ACHN (cell line): ENCODE measurements at places on chromosomes 7 and 10.

DNA sequence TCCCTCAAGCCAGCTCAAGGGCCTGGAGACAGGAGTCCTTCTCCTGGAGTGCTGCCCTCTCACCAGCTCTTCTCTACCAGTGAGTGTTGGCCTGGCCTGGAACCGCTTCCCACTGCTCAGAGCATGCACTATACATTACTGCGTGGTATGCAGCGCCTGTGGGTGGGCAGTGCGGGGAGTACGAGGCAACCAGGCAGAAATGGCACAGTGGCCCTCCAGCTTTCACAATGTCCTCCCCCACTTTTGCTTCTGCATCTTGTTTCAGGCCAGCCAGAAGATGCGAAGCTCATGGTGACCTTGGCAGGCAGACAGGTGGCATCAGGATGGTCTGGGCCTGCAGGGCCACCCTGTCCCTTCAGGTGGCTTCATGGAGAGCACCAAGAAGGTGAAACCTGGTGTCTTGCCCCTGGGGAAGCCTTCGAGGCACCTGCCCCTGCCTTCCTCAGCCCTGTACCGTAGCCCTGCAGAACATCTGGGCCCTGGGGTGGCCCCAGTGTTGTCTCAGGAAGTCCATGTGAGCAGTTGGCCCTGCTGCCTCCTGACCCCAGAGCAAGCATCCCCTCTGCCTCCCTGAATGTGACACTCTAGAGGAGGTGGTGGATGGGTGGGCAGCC lies 35.8 kb downstream of the RASGEF1A start:
- no peak for DNase-seq

GRCh38 chr7:110839866-110840265 lies 251.1 kb upstream of the LRRN3 start:
- no peak for DNase-seq

DNA sequence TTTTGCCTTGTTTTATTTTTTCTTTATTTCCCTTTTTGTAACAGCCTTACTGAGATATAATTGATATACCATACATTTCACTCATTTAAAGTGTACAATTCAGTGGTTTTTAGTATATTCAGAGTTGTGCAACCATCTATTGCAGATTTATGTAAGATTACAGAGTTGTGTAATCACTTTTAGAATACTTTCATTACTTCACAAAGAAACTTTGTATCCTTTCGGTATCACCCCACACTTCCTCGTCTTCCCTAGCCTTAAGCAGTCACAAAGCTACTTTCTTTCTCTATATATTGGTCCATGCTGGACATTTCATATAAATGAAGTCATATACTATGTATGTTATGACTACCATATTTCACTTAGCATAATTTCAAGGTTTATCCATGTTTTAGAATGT lies 74.6 kb downstream of the ATRNL1 start:
- no peak for DNase-seq

- no peak for DNase-seq
Measured at GRCh38 chr10:124123156-124123555, 29.8 kb upstream of the CHST15 start.

DNA sequence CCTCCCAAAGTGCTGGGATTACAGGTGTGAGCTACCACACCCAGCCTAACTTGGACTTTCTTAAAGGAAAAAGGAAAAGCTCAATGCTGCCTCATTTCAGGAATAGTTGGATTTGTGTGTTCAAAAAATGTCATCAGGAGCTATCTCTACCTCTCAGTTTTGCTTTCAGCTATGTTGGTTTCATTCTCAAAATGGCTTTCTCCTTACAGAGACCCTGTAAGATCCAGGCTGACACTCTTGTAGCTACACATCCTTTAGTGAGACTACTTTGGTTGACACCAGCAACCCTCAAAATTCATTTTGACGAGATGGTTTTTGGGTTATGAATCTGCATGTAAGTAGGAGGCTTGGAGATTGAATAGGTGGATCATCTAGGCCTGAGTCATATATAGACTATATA lies 269.7 kb upstream of the SORCS1 start:
- DNase-seq, result no peak

DNA sequence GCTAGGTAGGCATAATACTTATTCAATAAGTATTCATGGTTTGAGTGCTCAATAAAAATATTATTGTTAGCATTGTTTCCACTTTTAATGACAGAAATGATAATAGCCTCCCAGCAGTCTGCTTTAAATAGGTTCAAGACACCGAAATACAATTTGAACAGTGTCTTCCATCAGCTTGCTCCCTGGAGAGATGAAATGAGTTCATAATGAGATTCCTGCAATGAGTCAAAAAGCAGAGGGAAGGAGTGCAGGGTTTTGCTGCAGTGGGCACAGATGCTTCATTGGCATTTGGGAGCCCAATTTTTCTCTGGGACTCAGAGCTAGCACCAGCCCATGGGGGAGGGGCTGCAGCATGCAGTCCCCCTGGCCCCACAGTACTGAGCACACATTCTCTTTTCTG lies 32.6 kb upstream of the CHCHD3 start:
- DNase-seq, result no peak

- no peak for DNase-seq
Measured at GRCh38 chr10:26474026-26474425, 35.9 kb downstream of the APBB1IP start.

DNA sequence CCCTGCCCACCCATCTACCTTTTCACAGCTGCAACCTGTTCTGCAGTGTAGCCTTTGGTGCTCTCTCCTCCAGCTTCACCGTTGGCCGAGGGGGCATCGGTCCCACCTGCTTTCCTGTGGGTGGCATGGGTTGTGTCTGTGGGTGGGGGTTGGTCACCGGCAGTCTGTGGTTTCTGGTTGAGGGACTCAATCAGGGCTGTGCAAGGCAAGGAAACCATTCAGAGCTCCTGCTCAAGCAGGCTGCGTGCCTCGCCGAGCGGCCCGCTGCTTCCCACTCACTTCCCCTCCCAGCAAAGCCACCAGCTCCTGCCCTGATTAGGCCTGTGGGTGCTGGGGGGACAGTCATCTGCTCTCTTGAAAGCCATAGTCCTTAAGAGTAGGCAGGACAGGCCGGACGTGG lies 9.8 kb downstream of the DNAJB12 start:
- DNase-seq, result no peak

- DNase-seq, result no peak
Measured at GRCh38 chr7:3158341-3158760, 114.7 kb upstream of the CARD11 start.

GRCh38 chr10:124436191-124436638 lies 13.6 kb downstream of the NKX1-2 start:
- no peak for DNase-seq

DNA sequence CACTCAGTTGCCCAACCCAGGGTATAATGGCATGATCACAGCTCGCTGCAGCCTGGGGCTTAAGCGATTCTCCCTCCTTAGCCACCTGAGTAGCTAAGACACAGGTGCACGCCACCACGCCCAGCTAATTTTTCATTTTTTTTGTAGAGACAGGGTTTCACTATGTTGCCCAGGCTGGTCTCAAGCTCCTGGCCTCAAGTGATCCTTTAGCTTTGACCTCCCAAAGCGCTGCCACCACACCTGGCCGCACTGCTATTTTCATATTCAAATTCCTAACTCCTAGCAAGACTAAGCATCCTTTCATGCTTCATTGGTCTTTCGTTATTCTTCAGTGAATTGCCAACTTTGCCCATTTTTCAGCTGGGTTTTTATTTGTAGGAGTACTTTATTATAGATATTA lies 30.4 kb upstream of the DAGLB start:
- DNase-seq, result no peak

DNA sequence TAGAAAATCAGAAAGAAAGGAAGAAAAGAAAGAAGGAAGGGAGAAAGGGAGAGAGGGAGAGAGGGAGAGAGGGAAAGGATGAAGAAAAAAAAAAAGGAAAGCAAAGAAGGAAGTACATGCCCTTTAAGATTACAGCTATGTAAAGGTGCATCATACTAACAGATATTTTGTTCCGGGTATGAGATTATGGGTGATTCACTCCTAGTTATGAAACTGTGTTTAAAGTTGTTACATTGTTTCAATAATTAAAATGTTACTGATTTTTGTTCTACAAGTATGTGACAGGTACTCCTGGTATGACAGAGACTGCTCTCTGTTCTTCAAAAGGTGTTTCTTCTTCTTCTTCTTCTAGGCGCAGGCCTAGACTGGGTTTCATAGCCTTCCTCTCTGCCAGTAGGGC lies 808.9 kb downstream of the GRID1 start:
- no peak for DNase-seq
